ENCODE measurements at places on chromosomes 1 and 21.

DNA sequence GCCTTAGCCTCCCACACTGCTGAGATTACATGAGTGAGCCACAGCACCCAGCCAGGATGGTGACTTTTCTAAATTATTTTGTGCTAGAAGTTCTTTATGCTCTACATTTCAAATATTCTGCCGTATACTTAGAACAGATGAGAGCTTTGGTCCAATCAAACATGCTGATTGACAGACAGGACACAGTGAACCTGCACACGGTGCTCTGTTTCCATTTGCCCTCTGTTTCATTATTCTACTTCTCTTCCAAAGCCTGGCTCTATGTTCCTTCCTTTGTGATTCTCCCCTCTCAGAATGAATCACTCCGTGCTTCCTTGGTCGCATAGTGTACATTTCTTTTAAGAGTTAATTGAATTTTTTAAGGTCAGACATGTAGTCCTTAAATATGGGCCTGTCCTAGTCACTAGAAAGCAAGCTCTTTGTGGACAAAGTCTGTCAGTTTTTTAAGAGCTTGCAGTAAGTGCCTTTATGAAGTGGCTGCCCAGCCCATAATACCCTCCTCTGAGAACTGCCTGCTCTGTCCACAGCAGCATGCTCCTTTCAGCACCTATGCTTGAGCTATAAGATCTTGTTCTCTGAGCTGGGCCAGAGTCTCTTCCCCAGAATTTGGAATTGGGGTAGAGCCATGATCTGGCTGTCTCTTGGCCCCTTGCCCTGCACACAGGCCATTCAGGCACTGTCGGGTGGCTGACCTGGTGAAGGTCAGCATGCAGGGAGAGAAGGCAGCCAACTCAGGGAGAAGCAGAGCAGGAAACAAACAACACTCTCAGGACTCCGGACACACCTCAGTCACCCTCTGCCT is 66.8 kb upstream of the SLC44A3 start:
- DNase-seq = no peak

GRCh38 chr1:223363856-223364684 is at the start of gene SUSD4:
TSS of gene SUSD4 (minus strand) at chr1:223364176. CDS start at chr1:223363425, 751 bp downstream.
- DNase-seq = peak; percentile 51

- DNase-seq = peak; percentile 85
These were observed 44.5 kb downstream of the SLC22A15 start for GRCh38 chr1:116020668-116021272.

DNA sequence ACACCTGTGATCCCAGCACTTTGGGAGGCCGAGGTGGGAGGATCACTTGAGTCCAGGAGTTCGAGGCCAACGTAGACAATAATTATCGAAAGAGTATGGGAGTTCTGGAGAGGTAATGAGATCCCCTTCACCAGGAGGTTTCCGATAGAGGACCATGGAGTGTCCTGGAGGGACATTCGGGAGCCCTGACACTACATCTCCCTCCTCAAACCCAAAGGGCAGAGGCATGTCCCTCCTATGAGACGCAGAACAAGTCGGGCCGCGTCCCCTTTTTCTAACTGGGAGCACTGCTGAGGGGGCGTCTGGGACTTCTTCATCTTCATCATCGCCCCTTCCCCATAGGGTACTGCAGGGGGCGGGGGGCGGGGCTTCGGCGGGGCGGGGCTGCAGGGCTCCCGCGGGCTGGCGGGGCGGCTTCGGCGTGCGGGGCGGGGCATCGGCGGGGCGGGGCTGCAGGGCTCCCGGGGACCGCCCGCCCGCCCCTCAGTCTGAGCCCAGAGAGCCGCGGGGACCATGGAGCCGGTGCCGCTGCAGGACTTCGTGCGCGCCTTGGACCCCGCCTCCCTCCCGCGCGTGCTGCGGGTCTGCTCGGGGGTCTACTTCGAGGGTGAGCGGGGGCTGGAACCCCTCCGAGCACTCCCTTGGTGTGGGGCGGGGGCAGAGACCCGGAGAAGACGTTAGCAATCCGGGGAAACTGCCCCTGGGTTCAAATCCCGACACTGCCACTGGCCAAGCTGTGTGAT is at the start of gene THEMIS2:
Gene THEMIS2 (plus strand): TSS at position 486 of the 743 bp plus-strand sequence. CDS start 28 bp downstream, at position 514.
- peak; percentile 67 for DNase-seq

DNA sequence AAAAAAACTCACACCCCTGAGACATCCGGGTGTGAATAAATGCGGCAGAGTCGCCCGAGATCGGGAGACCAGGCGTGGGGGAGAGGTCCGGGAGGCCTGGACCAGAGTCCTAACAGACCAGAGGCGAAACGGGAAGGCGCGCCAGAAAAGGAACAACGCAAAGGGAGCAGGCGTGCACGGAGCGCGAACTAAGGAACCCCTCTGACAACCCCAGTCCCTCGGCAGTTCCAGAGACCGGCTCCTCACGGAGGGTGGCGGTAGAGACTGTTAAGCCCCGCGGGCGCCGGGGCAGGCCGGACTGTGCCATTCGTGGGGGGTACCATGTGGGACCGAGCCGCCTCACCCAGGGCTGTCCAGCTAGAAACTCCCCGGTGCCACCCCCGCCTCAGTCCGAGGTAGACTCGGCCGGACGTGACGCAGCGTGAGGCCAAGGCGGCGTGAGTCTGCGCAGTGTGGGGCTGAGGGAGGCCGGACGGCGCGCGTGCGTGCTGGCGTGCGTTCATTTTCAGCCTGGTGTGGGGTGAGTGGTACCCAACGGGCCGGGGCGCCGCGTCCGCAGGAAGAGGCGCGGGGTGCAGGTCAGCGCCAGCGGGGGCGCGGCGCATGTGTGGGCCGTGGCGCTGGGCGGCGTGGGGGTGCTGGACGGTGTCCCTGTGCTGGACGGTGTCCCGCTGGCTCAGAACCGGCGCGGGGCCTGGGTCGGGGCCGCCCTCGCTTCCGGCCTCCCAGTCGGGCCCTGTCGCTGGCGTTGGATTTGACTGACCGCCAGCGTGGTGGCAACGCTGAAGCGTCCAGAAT is at the start of gene PARK7:
Gene PARK7 (plus strand): TSS at position 496 of the 798 bp plus-strand sequence. CDS start 1,075 bp downstream, outside the sequence.
- DNase-seq = peak; percentile 99

DNA sequence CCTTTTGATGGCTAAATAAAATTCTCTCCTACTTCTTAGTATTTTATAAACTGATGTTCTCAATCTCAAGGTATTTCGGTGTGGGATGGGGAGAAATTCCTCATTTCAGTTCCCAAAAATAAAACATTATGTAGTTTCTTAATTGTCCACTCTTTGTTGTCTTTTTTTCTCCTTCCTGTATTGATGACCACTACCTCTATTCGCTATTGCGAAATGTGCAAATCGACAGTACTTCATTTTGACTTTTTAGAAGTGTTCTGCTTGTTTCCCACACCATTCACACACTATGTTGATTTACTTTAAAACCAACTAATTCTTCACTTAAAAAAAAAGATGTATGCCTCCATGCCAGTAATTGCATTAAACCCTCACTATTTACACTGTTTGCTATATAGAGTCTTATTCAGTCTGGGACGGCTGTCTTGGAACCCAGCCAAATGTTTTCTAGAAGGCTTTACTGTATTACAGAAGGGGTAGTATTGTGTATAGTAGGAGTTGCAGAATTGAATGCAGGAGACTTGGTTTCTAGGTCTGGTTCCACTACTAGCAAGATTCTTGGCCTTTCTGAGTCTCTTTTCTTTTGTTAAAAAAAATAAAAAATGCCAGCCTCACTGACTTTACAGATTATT is 5.6 kb downstream of the RNF2 start:
- DNase-seq = no peak

GRCh38 chr1:59104191-59104760 is 192.6 kb upstream of the FGGY start:
- DNase-seq = no peak

- no peak for DNase-seq
These were observed 90.0 kb downstream of the VWA5B1 start for GRCh38 chr1:20380616-20381035.

- DNase-seq = no peak
These were observed 29.4 kb upstream of the CD101 start for GRCh38 chr1:116971965-116972673.

GRCh38 chr1:16172964-16173446 is 17.1 kb upstream of the EPHA2 start:
- DNase-seq = no peak

GRCh38 chr1:233465745-233466343 is 138.3 kb downstream of the MAP3K21 start:
- no peak for DNase-seq

DNA sequence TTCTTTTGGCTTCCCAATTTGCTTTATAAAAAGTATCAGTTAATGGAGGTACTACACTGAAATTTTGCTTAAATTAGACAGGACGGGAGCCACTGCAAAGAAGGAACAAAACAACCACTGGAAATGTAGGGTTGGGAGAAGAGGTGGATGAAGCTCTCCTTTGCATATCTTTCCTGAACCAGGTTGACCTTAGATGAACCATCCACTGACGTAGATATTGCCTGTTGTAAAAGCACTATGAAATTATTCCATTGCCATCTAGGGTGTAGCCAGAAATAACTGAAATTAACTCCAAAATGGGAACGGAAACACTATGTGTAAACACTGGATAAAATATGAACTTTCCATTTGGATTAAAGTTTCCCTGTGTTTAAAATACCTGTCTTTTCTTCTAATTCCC is 1.2 kb upstream of the ABL2 start:
- DNase-seq = no peak

- DNase-seq = no peak
These were observed 597.3 kb upstream of the PLXNA2 start for GRCh38 chr1:208841436-208841835.

GRCh38 chr1:155471026-155471425 is 91.6 kb downstream of the ASH1L start:
- no peak for DNase-seq

DNA sequence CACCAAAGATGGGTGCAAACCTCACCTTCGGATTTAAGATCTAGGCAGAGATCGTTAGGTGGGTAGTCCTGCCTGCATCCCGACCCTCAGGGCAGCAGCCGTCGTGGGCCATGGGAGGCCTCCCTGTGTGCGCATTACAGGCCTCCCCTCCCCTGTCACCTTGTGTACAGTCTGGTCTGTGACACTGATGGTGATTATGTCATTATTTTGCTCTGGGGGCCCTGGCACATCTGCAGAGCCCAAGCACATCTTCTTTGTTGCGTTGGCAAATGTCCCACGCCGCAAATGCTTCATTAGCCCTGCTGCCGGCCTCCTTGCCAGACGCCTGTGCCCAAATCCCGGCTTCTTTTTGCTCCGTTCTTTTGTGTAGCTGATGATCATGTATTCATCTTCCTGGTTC is 31.7 kb downstream of the PROX1 start:
- DNase-seq = no peak

- DNase-seq = no peak
These were observed 31.8 kb downstream of the CLIC6 start for GRCh38 chr21:34700605-34701004.

DNA sequence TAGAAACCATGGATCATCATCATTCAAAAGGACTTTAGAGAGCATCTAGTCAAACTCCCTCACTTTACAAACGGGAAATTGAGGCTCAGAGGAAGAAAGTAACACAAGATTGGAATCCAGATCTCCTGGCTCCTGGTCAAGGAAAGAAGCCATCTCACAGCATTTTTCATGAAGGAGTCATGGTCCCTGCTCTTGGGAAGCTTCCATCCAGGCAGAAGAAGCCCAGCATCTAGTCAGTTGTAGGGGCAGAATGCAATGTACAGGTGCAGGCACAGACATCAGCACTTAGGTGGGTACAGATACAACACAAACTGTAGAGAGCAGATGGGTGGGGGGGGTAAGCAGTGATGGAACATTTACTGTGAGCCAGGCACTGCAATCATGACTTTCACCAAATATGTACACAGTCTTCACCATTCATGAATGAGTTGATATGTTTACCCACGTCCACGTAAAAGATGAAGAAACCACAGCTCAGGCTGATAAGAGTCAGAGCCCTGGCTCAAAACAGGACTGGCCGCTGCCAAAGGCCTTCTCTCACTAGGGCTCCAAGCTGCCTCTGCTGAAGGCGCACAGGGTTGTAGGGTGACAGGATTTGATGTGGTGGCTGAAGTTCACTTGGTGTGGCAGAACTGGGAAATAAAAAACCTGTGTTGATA is 44.0 kb downstream of the OPTC start:
- no peak for DNase-seq

DNA sequence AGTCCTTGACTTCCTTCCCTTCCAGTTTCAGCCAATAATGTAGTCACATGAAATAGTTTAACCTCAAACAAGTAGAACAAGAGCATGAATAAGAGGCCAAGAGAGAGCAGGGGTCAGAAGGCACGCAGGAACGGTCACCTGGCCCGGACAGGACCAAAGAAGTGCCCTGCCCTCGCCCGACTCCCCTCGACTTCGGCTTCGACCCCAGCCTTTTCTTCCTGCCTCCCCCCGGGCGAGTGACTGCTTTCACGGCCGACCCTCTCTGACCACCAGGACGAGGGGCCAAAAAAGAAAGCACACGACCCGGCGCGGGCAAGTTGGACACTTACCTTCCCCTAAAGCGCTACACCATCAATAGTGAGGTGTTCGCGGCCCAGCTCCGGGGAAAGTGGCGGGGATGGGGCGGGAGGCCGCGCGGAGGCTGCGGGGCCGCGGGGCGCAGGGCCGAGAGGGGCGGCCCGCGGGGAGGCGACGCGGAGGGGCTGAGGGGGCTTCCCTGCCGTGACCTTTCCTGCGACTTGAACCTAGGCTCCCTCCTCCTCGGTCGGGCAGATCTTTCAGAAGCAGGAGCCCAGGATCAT is 519 bp downstream of the RERE start:
- no peak for DNase-seq

DNA sequence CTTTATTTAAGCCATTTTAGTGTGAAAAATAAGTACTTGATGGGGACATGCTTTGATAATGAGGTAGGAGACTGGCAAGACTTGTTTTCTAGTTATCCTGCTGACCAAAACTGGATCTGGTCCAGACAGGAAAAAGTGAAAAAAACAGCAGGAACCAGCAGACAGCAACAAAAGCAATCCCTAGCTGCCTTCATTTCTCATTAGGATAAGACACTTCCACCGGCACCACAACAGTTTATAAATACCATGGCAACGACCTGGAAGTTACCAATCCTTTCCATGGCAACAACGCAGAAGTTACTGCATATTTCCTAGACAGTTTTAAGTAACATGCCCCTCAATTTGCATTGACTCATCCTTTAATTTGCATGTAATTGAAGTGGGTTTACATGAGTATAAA is 993.8 kb upstream of the NCAM2 start:
- DNase-seq = peak; percentile 38

- DNase-seq = no peak
These were observed 5.8 kb upstream of the MPZL1 start for GRCh38 chr1:167716000-167716271.

- DNase-seq = no peak
These were observed 161.6 kb upstream of the PTBP2 start for GRCh38 chr1:96559707-96560596.

DNA sequence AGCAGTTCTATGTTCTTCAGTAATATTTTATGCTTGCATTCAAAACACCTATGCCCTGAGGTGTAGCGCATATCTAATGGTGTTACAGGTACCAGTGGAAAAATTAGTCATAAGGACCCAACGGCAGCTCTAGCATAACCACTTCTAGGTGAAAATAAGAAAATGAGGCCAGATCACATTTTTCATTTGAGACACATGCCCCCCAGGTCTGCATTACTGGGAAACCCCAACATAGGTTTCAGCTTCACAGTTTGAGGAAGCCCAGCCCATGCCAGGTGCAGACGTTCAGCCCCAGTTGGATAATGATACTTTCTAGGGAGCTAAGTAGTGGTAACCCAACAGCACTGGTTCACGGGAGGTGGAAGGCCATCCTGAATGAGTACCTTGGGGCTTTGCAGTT is 129.8 kb downstream of the CNIH3 start:
- no peak for DNase-seq

Data from hematopoietic multipotent progenitor cell (in vitro differentiated cells).